ENCODE measurements at places on chromosomes 2 and 18. TPM values are rescaled to one million over a fixed set of nuclear protein-coding genes. Genes with fewer than 3 reads are reported as not detected.
A peak's percentile ranks its signal among the peaks of the same experiment; 100 is the strongest.

The NAT8 gene
- polyA plus RNA-seq = 22.6 TPM

The MEP1B gene
- not detected for polyA plus RNA-seq

The LYPD1 gene
- polyA plus RNA-seq = 93.0 TPM

The TNFAIP6 gene
- polyA plus RNA-seq = 0.93 TPM

The GREB1 gene
- 12.2 TPM for polyA plus RNA-seq

The DSG1 gene
- 0.03 TPM for polyA plus RNA-seq

The TACR1 gene
- 1.1 TPM for polyA plus RNA-seq

The ANKRD53 gene
- polyA plus RNA-seq = 0.90 TPM

The PASK gene
- polyA plus RNA-seq = 14.4 TPM

The UGT1A3 gene
- not detected for polyA plus RNA-seq

The PLB1 gene
- polyA plus RNA-seq = 1.4 TPM

DNA sequence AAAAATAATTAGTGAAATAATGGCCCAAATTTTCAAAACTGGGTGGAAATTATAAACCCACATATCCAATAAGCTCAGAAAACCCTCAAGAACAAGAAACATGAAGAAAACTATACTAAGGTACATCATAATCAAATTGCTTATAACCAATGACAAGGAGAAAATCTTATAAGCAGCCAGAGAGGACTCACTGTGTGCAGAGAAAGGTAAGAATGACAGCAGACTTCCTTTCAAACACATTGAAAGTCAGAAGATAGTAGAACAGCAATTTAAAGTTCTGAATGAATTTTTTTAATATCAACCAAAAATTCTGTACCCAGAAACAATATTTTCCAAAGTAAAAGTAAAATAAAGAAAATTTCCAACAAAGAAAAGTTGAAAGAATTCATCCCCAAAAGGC lies 197.7 kb upstream of the RAB12 start:
- no peak for DNase-seq

GRCh38 chr2:109105113-109105512 lies 23.9 kb upstream of the SH3RF3 start:
- no peak for DNase-seq

- DNase-seq = no peak
These were observed 33.9 kb upstream of the TMEM18 start for GRCh38 chr2:710867-711665.

GRCh38 chr18:49335677-49336076 lies 124.8 kb downstream of the DYM start:
- no peak for DNase-seq

DNA sequence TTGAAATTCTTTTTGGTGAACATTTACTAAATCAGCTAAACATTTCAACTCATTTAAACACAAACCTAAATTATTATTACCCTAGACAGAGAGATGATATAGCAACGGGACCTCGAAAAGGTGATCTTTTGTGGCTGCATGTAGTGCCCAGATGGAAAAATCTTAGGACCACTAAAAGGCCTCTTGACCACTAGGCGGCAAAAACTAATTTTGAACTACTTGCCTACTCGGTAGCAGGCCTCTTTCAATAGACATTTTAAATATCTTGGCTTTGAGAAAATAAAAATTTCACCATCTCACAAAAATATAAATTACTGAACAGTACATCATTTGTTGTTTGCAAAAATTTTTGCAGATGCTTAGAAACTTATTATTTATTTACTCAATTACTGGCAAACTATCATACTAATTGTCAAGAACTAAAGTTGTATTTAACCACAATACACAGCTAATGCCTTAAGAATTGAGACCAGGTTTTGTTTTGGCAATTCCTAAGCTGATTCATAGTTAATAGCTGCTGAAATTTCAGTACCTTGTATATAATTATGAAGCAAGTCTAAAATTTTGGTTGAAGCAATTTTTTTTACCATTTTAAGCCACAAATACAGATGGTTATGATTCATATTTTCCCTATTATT lies 9.4 kb downstream of the COL3A1 start:
- no peak for DNase-seq

DNA sequence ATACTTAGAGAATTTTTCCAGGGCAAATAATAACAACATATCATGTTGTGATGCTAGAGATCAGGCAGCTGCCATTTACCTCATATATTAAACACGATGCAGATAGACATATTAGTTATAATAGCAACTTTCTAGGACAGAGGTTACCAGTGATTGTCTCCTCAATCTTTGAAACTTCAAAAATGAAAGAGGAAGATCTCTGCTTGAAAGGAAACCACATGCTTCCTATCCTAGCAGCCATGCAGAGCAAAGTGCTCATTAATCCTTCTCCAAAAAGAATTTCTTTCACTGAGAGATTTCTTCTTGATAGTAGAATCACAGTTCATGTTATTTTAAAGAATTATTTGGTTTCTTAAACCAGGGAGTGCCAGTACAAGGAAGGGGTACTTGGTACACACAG lies 317.2 kb downstream of the CPS1 start:
- no peak for DNase-seq

- DNase-seq = no peak
These were observed 20.8 kb downstream of the EIF2AK3 start for GRCh38 chr2:88606371-88607030.

GRCh38 chr2:227370092-227370491 lies 9.0 kb downstream of the TM4SF20 start:
- DNase-seq = no peak

GRCh38 chr2:144430722-144431391 lies 89.1 kb downstream of the ZEB2 start:
- DNase-seq = peak; percentile 81

DNA sequence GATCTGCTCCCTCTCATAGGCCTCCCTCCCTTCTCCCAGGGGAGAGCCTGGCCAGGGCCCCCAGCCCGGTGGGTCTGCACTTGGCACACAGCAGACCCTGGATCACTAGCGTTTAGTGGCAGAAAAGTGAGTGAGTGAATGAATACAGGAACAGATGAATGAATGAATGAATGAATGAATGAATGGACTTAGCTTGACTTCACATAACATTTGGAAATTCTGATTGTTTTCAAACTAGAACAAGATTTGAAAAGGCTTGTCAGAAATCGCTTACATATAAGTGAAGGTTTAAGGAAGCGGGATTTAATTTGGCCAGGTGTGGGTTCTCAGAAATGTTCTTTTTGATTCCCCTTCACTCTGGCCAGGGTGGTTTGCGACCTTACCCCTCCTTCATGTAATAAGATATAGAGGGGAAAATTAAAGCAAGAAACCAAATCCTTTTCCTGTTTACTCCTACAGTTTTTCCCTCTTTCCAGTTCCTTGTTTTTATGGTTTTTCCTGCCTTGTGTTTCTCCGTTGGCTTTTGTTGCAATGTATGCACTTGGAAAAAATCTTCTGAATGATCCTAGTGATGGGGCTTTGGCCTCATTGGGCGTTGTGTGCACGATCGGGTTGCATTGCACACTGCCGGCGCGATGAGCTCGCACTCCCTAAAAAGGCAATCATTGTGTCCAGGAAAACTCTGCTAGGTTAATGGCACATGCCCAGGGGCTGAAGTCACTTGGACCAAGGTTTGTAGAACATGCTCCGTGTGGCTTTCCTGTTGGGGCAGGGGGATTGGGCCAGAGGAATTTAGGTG lies 16.4 kb downstream of the LRRFIP1 start:
- DNase-seq = no peak

- no peak for DNase-seq
These were observed 109.9 kb upstream of the ID2 start for GRCh38 chr2:8571792-8572499.

DNA sequence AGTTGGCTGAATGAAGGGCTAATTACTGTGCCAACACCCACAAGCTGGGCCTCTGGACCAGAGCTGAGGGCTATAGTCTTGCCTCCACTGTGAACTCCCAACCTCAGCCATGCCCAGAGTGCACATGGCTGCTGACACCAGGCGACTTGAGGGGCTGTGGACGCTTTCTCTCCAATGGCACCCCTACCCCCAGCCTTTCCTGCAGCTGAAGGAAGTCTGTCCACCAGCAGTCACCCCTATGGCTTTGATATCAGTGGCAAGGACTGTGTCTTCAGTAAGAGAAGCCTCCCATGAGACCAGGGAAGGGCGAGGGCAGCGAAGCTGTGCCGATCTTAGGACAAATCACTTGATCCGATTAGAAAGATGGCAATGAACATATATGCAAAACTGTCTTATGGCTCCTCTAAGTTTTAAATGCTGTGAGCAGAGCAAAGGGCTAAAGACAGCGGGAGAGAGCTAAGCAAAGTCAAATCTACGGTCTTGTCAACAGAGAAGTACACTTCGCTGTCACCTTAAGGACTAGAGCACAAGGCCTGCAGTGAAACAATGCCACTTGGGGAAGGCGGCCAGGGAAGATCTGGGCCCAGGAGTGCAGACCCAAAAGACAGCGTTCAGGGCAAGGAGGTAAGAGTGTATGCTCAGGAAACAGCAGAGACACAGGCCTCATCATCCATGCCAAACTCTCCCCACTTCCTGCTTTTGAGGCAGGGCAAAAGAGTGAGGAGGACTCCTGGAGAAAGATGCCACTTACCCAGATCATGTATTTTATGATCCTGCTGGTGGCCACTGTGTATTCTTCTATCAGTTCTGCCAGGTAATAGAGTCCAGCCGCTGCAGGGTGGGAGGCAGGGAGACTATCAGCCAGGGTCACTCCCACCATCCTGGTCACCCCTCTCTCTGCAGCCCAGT lies 1.5 kb downstream of the TEX261 start:
- DNase-seq = no peak

DNA sequence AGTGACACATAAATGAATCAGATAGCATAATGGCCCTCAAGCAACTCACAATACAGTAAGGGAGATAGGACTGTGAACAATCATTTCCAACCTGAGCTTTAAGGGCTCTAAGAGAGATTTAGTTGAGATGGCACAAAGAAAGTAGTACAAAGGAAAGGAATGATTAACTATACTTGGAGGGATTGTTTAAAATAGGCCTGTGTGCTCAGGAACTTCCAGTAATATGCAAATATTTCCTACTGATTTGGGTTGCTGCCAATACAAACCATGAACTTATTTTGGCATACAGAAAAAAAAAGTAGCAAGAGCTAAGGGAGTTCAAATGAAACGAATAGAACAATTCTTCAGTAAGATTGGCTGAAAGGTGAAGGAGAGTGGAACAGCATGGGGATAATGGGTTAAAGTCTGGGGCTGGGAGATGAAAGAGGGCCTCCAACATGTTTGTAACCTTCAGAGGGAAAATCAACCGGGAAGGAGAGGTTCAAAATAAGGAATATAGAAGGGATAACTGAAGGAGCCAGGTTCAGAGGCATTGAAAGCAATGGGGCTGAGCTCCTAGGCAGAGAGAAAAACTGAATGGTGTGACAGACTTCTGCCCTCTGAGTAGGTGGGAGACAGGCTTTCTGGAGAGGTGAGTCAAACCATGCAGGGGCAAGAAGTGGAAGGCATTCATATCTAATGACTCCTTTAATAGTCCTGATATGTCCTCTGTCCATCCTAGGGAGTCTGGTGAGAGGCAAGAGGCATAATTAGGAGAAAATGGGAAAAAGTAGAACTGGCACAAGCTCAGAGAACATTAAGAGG lies 83.5 kb downstream of the DNAH7 start:
- DNase-seq = no peak

GRCh38 chr18:57431002-57431382 lies 4.2 kb upstream of the ONECUT2 start:
- DNase-seq = no peak

GRCh38 chr18:67549946-67550345 lies 33.4 kb upstream of the DSEL start:
- no peak for DNase-seq

GRCh38 chr2:30511122-30512083 lies 64.4 kb downstream of the LCLAT1 start:
- no peak for DNase-seq

- DNase-seq = no peak
These were observed 1258.3 kb upstream of the GYPC start for GRCh38 chr2:125397535-125398251.

DNA sequence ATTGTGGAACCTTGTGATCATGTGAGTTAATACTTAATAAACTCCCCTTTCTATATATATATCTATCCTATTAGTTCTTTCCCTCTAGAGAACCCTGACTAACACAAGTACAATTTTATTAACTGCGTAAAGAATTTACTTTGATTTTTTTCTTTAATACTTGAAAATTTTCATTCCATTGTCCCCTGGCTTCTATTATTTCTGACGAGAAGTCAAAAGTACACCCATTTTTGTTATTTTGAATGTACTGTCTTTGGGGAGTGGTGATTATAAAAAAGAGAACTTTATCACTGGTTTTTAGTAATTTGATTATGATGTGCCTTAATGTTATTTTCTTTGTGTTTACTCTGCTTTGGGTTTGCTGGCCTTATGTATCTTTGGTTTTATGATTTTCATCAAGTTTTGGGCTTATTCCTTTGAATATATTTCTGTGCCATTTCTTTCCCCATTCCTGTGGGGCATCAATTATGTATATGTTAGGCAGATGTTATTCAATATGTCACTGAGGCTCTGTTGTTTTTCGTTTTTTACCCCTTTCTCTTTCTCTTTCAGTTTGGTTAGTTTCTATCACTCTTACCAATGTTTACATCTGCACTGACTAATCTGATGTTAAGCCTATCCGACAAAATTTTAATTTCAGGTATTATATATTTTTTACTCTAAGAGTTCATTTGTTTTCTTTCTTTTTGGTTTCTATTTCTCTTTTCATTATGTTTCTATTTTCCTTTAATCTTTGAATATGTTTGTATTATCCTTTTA lies 271.4 kb downstream of the CAMKMT start:
- DNase-seq = no peak

DNA sequence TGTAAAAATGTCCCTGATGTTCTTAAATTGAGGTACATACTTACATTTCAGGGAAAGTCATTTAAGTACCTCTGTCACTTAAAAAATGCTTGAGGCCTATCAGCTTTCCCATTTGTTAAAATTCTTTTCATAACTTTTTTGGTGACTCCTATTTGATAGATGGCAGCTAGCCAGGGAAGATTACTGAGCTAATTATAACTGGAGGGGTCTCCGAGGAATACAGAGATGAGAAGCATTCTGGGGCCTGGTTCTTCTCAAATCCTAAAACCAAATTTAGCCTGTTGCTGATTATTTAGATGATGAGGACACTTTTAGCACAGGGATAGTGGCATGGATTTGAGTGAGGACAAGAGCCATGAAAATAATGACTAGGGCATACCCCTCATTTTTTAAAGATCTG lies 4.8 kb downstream of the UGP2 start:
- no peak for DNase-seq

DNA sequence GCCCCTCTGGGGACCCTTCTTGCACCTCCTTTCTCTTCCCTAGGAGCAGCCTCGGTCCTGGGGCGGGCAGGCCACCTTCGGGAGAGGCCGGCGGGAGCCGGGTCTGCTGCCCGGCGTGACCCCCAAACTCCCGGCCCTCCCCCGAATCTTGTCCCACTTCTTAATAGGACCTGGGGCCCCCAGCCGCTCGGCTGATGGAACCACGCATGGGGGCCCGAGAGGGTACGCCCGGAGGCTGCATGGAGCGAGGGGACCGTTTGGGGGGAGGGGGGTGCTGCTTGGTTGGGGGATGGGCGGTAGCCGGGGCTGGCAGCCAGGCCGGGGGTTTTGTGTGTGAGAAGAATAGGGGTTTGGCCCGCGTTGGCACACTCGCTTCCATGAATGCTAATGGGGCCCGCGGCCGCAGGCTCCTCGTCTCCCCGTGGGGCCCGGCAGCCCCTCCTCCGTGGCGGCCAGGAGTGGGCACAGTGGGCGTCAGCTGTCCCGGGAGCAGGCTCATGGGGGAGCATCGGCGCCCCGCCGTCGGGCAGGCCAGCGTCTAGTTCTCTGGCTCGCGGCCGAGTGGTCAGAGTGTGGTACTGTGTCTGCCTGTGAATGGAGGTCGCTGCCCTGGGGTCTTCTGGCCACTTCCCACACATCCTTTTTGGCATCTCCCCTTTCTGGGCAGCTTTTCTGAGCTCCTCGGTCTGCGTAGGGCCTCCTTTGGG lies 1.0 kb downstream of the GAREM2 start:
- no peak for DNase-seq
